ENCODE measurements at places on chromosomes 1 and 21.

- no peak for DNase-seq
Measured at GRCh38 chr1:218336328-218336727, 8.8 kb upstream of the TGFB2 start.

DNA sequence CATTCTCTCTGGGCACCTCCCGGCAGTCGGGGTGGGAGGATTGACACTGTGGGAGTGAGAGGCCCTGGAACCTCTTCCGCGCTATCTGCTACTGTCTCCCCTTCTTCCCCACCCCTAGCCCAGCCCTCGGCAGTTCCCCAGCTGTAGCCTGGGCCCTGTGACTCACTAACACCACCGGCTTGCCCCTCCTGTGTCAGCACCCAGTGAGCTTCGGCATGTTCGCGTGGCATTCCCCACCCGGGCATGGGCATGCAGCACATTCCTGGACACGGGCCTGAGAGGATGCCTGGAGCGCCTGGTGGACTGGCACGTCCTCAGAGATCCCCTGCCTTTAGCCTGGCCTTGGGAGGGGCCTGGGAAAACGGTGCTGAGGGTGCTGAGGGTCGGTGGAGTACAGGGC is 1.3 kb downstream of the CDK18 start:
- peak; percentile 35 for DNase-seq

- no peak for DNase-seq
Measured at GRCh38 chr1:170414989-170415709, 116.8 kb upstream of the GORAB start.

GRCh38 chr21:26669215-26669764 is 96.2 kb upstream of the CYYR1 start:
- no peak for DNase-seq

GRCh38 chr1:118899340-118899739 is 88.8 kb downstream of the TBX15 start:
- DNase-seq = no peak

- no peak for DNase-seq
Measured at GRCh38 chr1:84348759-84349158, 47.3 kb downstream of the SAMD13 start.

DNA sequence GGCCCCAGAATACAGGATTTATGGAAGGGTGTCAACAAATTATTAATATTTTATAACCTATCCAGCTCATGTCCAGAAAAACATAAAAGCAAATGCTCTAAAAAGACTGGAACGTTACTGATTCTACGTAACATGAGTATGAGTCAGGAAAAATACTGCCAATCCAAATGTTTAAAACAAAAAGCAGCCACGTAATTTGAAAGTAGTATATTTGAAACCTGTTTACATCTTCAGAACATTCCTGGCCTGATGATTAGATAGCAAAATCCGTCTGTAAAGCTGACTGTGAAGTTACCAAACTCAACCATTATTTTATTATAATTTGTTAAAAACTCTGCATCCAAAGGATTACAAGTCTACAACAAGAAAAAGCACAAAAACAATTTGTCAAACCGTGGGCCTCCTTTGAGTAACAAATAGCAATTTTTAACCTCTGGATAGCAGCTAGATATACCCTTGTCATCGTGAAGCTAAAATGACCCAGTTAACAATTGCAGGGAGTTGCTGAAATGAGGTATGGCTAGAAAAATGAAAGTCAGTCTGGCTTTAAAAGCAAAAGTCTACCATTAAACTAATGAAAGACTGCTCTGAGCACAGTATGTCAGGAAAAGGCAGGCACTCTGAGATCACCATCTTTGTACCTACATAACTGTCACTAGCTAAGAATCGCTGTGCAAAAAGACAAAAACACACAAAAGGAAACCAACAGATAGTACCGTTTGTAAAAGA is 1.2 kb downstream of the UBR4 start:
- DNase-seq = no peak

DNA sequence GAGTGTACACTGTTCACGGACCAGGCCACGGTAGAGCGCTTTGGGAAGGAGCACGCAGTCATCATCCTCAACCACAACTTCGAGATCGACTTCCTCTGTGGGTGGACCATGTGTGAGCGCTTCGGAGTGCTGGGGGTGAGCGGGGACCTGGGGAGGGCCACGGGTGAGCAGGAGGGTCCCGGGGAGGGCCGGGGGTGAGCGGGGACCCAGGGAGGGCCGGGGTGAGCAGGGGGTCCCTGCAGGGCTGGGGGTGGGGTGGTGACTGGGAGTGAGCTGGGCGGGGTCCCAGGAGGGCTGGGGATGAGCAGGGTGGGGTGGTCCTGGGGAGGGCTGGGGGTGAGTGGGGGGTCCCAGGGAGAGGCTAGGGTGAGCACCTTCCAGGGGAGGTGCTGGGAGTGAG is 44.1 kb upstream of the TRAPPC10 start:
- DNase-seq = no peak

- DNase-seq = no peak
Measured at GRCh38 chr1:160047111-160047991, 15.6 kb upstream of the PIGM start.

DNA sequence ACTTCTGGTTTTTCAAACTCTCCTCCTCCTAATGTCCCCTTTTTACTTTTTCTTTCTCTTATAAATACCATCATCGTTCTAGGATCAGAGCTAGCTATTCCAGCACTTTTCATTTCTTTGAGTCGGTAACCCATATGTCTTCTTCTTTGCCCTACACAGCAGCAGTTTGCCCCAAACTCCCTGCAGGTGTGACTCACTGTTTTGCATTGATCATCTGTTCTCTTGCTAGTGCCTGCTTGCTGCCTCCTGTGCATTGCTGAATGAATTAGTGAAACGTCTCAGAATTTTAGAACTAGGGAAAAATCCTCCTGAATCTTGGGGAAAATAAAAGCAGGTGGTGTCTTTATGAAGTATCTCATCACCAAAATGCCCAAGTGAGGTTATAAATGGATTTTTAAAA is 21.7 kb downstream of the KCNK2 start:
- no peak for DNase-seq

- no peak for DNase-seq
Measured at GRCh38 chr1:227356620-227357146, 38.4 kb upstream of the CDC42BPA start.

DNA sequence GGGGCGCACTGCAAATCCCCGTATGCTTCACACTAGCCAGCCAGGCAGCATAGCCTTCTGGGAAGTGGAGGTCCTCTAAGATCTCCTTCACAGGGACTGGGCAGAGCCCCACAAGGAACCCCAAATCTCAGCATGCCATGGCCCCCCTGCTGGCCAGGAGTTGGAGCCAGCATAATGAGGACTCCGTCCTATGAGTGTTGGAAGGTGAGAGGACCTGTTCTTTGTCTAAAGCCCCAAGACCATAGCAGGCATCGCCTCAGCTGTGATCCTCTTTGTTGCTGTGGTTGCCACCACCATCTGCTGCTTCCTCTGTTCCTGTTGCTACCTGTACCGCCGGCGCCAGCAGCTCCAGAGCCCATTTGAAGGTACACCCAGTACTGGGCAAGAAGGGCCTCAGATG is 1.5 kb downstream of the SHISA4 start:
- no peak for DNase-seq

- DNase-seq = no peak
Measured at GRCh38 chr1:110588486-110588885, 17.7 kb downstream of the KCNA2 start.

DNA sequence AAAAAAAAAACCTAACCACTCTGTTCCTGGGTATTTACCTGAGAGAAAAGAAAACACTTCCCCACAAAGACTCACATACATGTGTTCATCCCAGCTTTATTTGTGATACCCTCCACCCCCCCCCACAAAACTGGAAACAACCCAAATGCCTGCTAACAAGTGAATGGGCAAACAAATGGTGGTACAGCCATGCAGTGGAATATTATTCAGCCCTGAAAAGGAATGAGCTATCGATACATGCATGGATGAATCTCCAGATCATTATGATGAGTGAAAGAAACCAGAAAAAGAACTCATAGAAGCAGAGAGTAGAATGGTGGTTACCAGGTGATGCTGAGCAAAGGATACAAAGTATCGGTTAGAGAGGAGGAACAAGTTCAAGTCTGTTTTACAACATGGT is 38.0 kb upstream of the UTS2 start:
- DNase-seq = no peak

DNA sequence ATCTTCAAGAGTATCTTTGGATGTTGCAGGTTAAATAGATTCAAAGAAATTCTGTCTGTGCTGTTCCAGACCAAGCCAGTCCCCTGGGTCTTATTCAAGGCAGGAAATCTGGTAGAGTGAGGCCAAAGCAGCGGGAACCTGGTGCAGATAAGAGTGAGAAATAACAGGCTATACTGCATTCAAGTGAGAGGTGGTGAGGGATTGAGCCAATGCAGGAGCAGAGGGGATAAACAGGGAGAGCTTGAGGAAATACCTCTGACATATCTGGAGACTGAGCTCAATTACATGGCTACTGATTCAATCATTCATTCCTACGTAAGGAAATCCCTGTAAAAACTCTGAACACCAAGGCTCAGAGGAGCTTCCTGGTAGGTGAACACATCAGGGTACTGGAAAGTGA is 17.2 kb upstream of the PSMA5 start:
- DNase-seq = no peak

DNA sequence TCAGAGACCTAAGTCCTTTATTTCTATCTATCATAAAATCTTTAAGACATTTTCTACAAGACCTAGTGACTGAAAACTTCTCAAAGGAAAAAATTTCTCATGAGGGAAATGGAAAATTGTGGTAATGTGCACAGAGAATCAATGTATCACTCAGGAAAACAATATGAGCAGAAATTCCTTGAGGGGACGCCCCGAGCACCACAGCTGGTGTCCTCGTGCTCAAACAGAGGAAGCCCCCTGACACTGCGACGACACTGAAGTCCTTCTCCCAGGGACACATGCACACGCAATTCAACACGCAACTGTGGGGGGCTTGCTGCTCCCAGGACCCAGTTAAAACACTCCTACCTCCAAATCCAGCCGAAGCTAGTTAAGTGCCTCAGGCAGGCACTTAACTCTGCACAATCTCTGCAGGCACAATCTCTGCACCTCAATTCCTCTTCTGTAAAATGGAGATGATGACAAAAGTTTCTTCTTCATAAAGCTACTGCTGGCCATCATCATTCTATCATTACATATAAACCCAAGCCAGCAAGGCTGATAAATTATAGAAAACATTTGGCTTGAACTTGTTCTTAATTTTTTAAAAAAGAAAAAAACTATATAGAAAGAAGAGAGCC is 16.0 kb downstream of the ZBTB17 start:
- DNase-seq = no peak

DNA sequence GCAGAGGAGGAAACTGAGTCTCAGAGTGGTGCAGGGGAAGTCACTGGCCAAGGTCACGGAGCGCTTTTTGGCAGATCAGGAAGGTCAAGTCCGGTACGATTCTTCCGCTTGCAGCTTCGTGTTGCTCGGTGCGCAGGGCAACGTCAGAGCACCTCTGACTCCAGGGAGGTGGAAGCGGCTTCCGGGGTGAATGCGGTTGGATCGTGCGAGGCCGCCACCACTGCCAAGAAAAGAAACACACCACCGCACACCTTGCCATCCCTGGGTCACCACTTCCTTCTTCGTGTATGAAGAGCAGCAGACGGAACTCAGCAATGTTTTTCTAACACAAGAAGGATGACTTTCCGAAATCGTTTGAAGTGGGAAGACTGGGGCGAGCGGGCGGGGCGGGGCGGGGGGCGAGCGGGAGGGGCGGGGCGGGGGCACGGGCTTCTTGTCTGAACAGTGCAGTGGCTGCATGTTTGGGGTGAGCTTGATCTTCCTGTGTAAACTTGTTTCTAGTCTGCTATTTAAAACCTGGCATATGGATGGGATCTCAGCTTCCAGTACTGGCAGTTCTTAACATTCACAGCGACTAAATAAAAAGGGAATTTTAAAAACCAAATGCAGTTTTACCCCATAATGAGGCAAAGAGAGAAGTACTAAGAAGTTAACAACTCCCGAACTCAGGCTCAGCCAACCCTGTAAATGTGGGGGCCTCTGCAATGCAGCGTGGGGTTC is 300.0 kb downstream of the RRAGC start:
- no peak for DNase-seq

DNA sequence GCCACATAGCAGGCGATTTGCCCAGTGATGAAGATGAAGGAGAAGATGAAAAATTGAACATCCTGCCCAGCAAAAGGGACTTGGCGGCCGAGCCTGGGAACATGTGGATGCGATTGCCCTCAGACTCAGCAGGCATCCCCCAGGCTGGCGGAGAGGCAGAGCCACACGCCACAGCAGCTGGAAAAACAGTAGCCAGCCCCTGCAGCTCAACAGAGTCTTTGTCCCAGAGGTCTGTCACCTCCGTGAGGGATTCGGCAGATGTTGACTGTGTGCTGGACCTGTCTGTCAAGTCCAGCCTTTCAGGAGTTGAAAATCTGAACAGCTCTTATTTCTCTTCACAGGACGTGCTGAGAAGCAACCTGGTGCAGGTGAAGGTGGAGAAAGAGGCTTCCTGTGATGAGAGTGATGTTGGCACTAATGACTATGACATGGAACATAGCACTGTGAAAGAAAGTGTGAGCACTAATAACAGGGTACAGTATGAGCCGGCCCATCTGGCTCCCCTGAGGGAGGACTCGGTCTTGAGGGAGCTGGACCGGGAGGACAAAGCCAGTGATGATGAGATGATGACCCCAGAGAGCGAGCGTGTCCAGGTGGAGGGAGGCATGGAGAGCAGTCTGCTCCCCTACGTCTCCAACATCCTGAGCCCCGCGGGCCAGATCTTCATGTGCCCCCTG is 3.3 kb downstream of the ZBTB18 start:
- peak; percentile 33 for DNase-seq
